ENCODE measurements at places on chromosomes 2 and 18.

GRCh38 chr2:1910592-1911246, 166.4 kb upstream of the PXDN start:
- no peak for DNase-seq

DNA sequence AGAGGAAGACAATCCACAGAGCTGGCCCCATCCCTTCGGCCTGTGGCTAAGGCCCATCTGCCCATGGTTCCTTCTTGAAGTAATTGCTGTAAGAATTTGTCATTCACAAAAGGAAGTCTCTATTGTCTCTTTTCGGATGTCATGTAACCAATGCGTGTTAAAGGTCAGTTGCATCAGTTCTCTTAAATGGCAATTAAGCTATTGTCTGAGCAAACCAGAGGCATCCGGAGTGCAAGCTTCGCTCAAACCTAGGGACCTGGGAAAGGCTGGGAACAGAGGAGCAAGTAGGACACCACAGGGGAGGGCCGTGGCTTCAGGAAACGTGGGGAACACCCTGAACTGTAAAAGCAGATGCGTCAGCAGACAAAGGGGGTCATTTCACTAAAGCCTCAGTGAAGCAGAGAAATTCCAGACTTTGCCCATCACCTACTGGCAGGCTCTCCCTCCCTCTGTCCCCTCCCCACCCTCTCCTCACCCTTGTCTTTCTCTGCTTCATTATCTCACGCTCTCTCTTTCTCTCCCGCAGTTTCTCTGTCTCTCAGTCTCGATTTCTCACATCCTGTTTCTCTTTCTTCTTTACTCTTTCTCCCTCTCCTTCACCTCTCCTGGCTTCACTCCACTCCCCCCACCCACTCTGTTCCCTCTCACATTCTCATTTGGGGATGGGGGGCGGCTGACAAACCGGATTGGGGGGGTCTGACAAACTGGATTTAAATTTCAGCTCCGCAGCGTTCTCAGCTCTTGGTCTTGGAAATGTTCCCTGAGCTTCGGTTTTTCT, 204.6 kb upstream of the TNP1 start:
- DNase-seq, result peak; percentile 90

DNA sequence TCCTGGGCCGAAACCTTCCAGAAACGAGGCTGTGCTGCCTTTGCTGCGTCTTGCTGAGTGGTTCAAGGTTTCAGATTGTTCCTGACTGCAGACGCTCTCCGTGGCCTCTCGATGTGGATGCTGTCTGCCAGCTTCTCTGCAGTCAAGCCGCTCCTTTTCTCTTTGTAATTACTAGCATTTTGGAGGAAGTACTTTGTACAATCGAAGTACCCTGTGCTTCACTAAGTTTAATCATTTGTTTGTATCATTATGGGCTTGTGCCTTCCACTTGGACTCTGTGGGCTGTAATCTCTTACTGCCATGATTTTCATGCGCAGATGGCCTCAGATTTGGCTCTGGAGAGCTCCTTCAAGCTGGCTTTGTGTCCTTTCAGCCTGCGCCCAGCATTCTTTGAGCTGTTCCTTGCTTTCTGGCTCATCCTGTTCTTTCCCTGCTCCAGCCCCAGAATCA, 49.3 kb downstream of the TRAF3IP1 start:
- DNase-seq, result no peak

- DNase-seq, result no peak
These were observed 333.3 kb upstream of the ACVR2A start for GRCh38 chr2:147511491-147511948.

- no peak for DNase-seq
These were observed 49.6 kb downstream of the GALNT14 start for GRCh38 chr2:31088504-31089195.

GRCh38 chr18:13568443-13569392, 157.6 kb downstream of the FAM210A start:
- no peak for DNase-seq

- DNase-seq, result no peak
These were observed 299.1 kb downstream of the PAX3 start for GRCh38 chr2:221999717-222000116.

Data from epithelial cell of proximal tubule (primary cell).